GM18507 (cell line): ENCODE measurements at places on chromosomes 5 and 9.

DNA sequence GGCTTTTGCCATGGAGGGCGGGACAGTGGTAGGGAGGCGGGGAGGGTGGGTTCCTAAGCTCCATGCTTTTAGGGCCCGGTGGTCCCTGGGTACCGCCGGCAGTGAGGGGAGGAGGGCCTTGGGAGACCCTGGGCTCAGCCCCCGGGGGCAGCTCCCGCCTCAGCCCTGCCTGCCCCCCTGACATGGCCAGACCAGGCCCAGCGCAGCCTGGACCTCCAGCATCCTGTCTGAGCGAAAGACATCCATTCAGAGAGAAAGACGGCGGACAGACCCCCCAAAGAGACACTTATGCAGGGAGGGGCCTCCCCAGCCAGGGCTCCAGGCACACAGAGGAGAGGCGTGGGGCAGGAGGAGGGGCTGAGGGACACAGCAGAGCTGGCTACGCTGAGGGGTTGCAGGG is 45.3 kb downstream of the KCNT1 start:
- DNase-seq = no peak

GRCh38 chr5:62584391-62584790 is 5.8 kb downstream of the LRRC70 start:
- no peak for DNase-seq

GRCh38 chr5:170491479-170491878 is 12.3 kb upstream of the KCNIP1 start:
- DNase-seq = no peak

DNA sequence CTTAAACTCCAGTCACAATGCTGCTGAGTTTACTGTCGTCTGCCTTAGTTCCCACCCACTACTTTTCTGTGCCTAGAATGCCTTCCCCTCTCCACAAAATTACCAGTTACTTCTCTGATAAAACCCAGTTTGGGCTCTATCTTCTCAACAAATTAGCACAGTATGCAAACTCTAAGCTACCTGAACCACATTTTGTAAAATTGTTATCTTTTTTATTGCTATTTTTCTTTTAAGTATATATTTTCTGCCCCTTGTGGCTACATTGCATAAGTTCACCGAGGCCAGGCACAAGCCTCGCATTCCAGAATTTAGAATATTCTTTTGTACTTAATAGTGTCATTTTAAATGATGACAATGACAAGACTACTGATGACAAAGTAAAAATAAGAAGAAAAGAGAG is 60.0 kb downstream of the POU5F2 start:
- DNase-seq = no peak

- DNase-seq = no peak
These were observed 115.2 kb downstream of the PRDM6 start for GRCh38 chr5:123204251-123204650.

DNA sequence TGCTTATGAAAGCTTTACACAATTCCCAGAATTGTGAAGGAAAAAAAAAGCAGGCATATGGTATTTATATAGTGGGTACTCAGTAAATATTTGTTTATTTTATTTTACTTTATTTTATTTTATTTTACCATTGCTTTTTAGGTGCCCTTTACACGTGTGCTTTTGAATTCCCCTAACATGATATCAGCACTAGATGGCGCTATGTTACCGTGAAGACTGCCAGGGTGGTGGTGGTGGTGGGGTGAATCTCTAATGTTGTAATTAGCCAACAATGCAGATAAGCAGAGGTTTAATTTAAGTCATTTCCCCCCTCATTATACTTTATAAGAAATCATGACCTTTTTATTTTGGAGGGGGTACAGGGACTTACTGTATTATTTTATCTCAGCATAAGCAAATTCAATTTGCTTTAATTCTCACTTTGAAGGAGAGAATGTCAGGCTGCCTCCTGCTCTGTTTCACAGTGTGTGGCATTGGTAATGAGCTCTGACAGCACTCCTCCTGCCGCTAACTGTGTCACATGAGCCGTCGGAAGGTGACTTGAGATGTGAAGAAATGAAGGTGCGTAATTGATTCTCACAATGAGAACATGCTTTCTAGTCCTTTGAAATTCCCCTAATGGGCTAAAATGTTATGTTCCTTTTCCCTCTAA is 165.6 kb downstream of the YTHDC2 start:
- no peak for DNase-seq

DNA sequence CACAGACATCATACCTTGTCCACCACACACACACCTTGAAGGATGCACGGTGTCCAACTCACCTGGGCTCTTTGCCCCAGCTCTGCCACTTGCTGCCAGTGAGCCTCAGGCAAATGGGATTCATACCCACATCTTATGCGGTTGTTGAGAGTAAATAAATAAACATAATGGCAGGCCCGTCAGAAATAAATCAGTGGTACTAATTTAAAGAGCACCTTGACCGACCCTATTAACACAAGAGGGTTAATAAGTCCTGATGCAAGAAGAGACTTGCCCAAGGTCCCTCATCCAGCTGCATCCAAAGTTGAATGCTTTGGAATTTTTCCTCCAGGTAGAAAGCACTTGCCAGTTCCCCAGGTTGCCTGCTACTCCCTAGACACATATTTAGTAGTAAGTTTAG is 11.6 kb upstream of the AKNA start:
- no peak for DNase-seq

DNA sequence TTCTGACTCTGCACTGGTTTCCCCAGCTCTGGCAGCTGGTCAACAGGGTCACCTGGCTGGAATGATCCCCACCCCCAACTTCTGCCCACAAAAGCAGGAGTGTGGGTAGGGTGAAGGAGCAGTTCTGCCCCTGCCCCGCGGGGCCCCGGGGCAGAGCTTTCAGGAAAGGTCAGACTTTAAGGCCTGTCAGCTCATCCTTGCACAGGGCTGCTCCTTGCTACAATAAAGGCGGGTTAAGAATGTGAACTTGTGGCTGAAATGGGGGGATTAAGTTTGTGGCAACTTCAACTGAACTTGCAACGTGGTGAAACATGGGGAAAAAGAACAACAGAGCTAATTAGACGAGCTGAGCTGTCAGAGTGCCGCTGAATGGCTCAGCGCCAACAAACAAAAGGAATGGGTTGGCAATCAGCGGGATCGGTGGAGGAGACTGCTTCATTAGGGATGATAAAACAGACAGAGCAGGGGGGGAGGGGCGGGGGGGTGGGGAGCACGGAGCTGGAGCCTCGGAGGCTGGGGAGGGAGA is 50.8 kb downstream of the CRB2 start:
- DNase-seq = no peak

DNA sequence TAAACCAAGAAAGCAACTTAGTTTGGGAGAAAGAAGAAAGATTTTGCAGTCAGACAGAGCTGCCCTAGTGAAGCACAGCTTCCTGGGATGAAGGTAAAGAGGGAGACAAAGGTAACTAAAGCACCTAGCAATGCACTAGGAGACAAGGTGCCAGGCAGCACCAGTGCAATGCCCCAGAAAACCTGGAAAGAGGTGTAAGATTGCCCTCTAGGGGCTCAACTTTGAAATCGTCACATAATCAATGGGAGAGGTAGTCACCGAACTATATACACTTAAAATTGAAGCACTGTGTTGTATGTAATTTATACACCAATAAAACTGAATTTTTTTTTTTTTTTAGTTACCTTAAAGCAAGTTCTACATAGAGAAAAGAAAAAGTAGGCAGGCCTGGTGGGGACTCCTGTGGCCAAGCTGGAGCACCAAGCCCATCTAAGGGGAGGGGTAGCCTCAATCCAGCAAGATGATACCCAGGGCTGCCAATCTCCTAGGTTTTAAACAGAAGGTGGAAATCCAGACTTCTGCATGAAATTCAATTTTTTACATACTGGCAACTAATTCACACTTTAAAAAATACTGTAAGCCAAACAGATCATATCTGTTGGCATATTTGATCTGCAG is 48.2 kb downstream of the CDK5RAP2 start:
- DNase-seq = no peak

DNA sequence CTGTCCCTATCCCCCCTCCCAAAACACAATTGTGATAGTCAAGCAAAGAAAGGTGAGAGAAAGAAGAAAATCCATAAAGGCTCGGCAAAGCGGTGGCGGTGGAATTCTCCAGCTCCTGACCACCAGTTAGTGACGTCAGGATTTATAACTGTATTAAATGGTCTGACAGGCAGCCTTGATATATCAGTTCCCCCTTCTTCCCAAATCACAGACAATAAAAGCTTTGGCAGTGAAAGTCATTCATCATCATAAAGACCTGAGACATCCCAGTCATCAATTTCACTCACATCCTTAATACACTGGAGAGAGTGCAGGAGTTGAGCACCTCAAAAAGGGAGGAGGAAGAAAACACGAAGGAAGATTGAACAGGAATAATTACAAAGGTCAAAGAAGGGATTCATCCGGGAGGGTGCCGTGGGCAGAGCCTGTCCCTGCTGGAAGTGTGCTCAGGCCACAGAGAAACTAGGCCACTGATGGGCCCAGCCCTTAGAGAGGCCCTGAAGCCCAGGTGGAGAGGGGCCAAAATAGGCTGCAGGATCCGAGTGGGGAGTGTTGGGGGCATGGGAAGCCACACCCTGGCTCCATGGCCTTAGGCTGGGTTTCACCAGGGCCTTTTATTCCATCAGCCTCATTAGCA is 131.9 kb downstream of the PAX5 start:
- DNase-seq = no peak

GRCh38 chr9:117448066-117448465 is 33.2 kb upstream of the ASTN2 start:
- DNase-seq = no peak

DNA sequence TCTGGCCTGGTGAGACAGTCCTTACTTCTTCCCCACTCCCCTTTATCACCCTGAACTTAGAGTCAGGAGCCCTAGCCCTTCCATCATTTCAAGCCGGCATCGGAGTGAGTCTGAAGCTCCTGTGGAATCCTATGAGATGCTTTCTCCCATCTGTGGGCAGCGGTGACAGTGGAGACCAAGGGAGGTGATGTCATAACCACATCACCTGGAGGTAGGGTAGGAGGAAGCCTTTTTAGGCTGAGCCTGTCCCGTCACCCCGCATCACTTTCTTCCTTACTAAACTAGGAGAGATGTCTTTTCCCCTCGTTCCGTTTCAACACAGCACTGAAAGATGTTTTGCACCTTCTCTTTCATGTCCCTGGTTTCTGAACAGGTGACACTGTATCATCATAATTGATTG is 124.1 kb upstream of the WWC1 start:
- no peak for DNase-seq

DNA sequence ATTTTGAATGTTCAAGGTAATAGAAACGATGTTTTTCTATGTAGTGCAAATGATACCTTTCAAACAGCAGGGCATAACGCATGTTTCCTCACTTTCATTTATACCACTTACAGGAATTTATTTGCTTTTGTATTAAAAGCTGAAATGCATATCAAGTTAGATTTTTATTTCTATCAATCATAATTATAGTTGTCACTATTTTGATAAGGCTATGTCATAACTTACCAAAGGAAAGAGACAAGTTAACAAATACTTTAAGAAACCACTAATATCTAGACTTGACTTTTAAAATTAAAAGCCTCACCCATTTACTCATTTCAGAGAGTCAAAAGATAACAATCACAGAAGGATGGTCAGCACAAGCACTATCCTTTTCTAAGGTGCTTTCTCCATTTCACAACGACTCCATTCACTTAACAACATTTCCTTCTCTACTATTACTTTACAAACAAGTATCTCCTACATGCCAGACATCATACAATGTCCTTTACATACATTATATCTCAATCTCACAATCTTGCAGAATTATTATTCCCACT is 12.6 kb downstream of the ERP44 start:
- no peak for DNase-seq

GRCh38 chr9:134461426-134461982 is 135.2 kb downstream of the RXRA start:
- no peak for DNase-seq

DNA sequence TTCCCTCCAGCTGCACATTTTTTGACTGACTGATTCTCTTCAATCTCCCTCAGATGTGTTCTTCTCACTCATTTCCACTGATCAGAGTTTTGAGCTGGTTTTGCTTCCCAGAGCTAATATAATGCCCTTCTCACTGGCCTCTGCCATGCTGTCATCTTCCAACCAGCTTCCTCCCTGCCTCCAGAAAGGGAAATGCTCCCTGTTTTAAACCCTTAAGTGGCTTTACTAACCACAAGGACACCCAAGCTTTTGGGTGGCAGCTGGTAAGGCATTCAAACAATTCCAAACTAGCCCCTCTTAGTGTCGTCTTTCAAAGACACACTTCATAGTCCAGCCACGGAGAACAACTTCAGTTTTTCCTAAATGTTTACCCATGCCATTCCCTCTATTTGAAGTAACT is 172.5 kb downstream of the CRB2 start:
- no peak for DNase-seq

- DNase-seq = no peak
These were observed 212.0 kb downstream of the DEPDC1B start for GRCh38 chr5:60487885-60488442.

- DNase-seq = no peak
These were observed 187.6 kb downstream of the PARP8 start for GRCh38 chr5:50854082-50854481.

GRCh38 chr5:23884405-23885031 is 377.1 kb downstream of the PRDM9 start:
- no peak for DNase-seq
